ENCODE measurements at places on chromosomes 6 and 20. TPM values are rescaled to one million over a fixed set of nuclear protein-coding genes. Genes with fewer than 3 reads are reported as not detected.

GRCh38 chr6:35082046-35082732 is 59.0 kb downstream of the TCP11 start:
- peaks cover 13% of the 10 kb centered on the region for H3K36me3 ChIP-seq
- H3K4me3 ChIP-seq, result no peak overlapping the region
- H3K27ac ChIP-seq, result no peak overlapping the region
- no peak for DNase-seq

Gene HAO1
- total RNA-seq, result not detected

Gene ME1
- not detected for total RNA-seq

DNA sequence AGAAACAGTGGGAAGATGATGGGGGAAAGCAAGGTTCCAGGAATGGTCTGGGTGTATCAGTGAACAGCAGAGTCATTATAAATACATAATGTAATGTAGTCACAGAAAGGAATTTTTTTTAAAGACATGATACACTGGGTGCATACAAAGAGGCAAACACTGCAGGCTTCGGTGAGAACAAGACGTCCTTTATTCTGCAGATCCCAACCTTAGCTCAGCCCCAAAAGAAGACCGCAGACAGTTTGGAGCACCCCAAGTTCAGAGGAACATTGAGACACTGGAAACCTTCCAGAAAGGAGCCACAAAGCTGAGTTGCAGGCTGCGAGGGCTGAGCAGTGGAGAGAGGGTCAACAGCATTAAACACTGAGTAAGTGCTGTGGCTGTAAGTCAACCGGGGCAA is 30.6 kb upstream of the FOXC1 start:
- no peaks in the 10 kb centered on the region for H3K36me3 ChIP-seq
- DNase-seq, result no peak
- no peak overlapping the region for H3K27ac ChIP-seq
- peaks cover 53% of the 10 kb centered on the region for H3K27me3 ChIP-seq
- no peak overlapping the region for H3K4me3 ChIP-seq

GRCh38 chr6:28005152-28005890 is 48.3 kb downstream of the OR2B6 start:
- no peak for DNase-seq
- no peaks in the 10 kb centered on the region for H3K4me1 ChIP-seq
- no peak overlapping the region for H3K4me3 ChIP-seq
- H3K27ac ChIP-seq, result no peak overlapping the region
- peaks cover 5% of the 10 kb centered on the region for H3K36me3 ChIP-seq
- peaks cover 63% of the 10 kb centered on the region for H3K27me3 ChIP-seq

Gene SLC17A2
- not detected for total RNA-seq

- H3K4me1 ChIP-seq, result peaks cover 13% of the 10 kb centered on the region
- peak overlapping the region; percentile 74 for H3K27ac ChIP-seq
- H3K36me3 ChIP-seq, result peaks cover 9% of the 10 kb centered on the region
- no peaks in the 10 kb centered on the region for H3K27me3 ChIP-seq
- DNase-seq, result no peak
These were observed 24.0 kb downstream of the ADA start for GRCh38 chr20:44627364-44628010.

DNA sequence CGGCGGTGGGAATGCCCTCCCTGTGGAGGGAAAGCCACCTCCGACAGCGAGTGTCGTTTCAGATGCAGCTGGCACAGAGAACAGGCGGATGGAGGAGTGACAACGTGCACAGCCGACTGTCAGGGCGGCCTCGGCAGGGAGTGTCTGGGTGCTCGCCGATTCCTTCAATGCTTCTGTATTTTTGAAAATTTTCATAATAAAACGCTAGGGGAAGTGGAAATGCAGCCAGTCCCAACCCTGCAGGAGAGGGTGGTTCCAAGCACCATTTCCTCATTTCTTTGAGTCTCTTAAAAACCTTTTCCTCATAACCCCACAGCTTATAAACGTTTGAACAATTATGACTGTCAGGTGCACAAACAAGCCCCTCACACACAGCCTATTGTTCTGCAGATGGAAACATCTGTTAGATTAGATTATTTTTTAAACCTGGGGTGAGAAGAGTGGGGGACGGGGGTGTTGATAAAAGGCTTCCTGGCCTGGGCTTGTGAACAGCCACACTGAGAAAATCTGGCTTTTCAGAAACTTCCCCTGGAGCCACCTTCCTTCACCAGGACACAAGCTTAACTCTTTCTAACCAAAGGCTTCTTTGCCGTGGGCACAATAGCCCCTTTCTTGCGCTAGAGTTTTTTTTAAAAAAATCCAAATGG is 228.9 kb downstream of the ANKRD60 start:
- H3K27me3 ChIP-seq, result peaks cover 45% of the 10 kb centered on the region
- peaks cover 2% of the 10 kb centered on the region for H3K4me1 ChIP-seq
- H3K36me3 ChIP-seq, result no peaks in the 10 kb centered on the region
- no peak overlapping the region for H3K4me3 ChIP-seq

Gene PPP1R18
- total RNA-seq, result 117 TPM

Gene SEL1L2
- total RNA-seq, result not detected

- H3K27ac ChIP-seq, result no peak overlapping the region
- H3K4me3 ChIP-seq, result no peak overlapping the region
- peaks cover 8% of the 10 kb centered on the region for H3K4me1 ChIP-seq
- peaks cover 51% of the 10 kb centered on the region for H3K27me3 ChIP-seq
- DNase-seq, result no peak
- H3K36me3 ChIP-seq, result peaks cover 9% of the 10 kb centered on the region
These were observed 78.2 kb downstream of the CDH22 start for GRCh38 chr20:46230106-46230491.

DNA sequence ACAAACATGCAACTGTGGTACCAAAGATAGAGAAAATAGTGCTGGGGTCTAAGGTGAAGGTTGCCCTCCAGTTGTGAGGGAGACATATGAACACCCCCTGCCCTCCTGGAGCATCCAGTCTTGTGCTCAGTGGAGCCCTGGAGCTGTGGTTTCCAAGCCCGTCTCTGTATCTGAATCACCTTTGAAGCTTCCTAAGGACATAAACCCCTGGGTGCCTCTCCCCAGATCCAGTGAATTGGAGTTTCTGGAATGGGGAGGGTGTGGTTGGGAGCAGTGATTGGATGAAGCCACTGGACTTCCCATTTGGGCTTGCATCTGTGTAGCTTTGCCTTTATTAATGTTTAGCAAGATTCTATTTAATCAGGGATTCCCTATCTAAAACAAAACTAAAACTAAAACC is 22.4 kb upstream of the E2F3 start:
- H3K4me1 ChIP-seq, result peaks cover 4% of the 10 kb centered on the region
- no peak overlapping the region for H3K27ac ChIP-seq
- peaks cover 2% of the 10 kb centered on the region for H3K36me3 ChIP-seq
- DNase-seq, result no peak
- no peaks in the 10 kb centered on the region for H3K27me3 ChIP-seq

Gene RUNX2
- total RNA-seq, result 47.6 TPM

DNA sequence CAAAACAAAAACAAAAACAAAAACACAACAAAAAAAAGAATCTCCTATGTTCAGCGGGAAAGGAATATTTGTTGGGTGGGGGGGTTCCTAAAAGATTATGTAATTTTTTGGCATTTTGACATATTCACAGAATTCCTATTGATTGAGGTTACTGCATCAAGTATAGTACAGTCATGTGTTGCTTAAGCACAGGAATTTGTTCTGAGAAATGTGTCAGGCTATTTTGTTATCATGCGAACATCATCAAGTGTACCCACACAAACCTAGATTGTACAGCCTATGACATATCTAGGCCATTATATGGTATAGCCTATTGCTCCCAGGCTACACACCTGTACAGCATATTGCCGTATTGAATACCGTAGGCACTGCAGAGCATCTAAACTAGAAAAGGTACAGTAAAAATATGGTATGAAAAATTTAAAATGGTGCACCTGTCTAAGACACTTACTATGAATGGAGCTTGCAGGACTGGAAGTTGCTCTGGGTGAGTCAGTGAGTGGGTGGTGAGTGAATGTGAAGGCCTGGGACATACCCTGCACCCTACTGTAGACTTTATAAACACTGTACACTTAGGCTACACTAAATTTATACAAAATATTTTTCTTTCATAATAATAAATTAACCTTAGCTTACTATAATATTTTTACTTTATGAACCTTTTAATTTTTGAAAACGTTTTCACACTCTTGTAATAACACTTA is 110.6 kb downstream of the CDKAL1 start:
- DNase-seq, result no peak
- H3K4me1 ChIP-seq, result peaks cover 7% of the 10 kb centered on the region
- no peak overlapping the region for H3K27ac ChIP-seq
- H3K27me3 ChIP-seq, result no peaks in the 10 kb centered on the region

Gene MAVS
- total RNA-seq, result 20.1 TPM

DNA sequence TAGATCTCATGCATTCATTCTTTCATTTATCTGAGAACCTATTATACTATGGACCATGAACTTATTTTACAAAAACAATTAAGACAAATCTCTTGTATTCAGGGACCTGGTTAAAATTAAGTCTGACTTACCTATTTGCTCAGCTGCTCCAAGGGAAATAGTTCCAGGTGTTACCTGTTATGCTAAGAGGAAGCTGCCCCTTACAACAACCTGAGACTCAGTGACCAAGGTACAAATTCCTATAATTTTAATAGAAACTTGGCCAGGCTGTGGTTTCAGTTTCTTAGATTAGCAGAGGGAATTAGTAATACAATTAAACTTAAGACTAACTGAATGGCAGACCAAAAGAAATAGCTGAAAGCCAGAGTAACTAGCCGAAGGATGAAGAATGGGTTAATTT is 48.2 kb upstream of the GMPR start:
- H3K27ac ChIP-seq, result no peak overlapping the region
- H3K4me3 ChIP-seq, result no peak overlapping the region
- H3K27me3 ChIP-seq, result peaks cover 47% of the 10 kb centered on the region
- H3K36me3 ChIP-seq, result no peaks in the 10 kb centered on the region
- no peaks in the 10 kb centered on the region for H3K4me1 ChIP-seq
